ENCODE measurements at places on chromosomes 11 and 22.

DNA sequence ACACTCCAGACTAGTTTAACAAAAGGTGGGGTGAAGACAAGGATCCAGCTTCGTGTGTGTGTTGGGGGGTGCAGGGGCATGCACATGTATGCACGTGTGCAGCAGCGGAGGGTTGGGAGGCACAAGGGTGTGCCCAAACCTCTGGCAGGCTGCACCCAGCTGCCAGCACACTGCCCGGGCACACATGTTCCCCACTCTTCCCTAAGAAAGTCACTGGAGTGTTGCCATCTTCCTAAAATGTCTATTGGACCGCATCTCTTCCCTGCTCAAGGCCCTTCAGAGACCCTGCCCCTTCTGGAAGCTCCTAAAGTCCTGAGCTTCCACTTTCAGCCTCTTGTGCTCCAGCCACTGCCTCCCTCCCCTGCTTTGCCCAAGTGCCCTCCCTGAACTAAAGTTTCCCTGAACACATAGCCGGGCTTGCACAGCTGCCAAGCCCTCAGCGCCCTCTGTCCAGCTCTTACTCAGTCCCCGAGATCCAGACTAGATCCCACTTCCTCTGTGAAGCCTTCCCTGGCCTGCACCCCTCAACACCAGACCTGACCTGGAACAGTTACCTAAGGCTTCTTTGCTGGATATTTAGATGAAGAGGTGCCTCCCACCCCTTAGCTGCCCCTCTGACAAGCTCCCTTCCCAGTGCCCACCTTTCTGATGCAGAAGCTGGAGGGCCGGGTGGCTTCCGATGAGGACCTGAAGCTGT lies 6.0 kb downstream of the CFL1 start:
- DNase-seq: no peak

DNA sequence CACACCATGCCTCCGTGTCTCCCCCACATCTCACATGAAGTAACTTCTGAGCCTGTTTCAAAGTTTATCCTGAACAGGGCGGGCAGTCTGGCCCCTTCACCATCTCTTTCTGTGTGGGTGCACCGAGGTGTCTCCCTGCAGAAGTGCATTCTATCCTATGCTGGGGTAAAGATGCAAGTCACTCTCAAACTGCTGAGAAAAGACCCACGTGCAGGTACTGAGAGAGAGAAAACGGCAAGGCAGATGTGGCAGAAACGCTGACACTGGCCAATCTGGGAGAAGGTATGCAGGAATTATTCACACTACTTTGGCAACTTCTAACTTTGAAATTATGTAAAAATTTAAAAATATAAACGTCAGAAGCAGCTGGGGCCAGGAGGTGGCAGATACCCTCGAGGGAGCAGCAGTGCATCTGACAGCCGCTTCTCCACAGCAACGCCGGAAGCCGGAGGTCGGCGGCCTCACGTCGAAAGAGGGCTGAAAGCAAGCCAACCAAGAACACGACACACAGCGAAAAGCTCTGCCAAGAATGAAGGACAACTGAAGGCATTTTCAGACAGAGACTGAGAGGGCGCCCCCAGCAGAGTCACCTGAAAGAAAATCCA lies 34.2 kb upstream of the MOB2 start:
- no peak for DNase-seq

DNA sequence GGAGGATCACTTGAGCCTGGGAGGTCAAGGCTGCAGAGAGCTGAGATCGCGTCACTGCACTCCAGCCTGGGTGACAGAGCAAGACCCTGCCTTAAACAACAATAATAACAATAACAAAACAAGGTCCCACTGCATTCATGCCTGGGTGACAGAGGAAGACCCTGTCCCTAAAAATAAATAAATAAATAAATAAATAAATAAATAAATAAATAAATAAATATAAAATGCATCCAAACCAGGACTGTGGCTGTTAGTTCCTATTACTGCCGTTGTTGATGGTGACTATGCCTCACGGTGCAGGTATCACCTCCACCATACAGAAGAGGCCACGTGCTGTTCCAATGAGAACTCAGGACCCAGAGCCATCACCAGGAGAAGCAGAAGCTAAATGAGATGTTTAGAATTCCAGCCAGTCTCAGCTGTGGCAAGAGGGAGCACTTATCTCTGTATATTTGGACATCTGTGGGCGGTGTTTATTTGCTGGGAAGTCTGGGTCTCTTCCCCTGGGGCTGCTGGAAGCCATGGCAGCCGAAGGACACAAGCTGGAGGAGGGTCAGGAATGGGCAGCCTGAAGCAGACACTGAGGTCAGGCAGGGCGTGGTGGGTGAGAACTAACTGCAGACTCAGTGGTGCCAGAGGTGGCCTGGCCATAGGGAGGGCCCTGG lies 21.6 kb downstream of the C11orf86 start:
- no peak for DNase-seq

- no peak for DNase-seq
Measured at GRCh38 chr11:113723787-113724186, 17.7 kb upstream of the TMPRSS5 start.

DNA sequence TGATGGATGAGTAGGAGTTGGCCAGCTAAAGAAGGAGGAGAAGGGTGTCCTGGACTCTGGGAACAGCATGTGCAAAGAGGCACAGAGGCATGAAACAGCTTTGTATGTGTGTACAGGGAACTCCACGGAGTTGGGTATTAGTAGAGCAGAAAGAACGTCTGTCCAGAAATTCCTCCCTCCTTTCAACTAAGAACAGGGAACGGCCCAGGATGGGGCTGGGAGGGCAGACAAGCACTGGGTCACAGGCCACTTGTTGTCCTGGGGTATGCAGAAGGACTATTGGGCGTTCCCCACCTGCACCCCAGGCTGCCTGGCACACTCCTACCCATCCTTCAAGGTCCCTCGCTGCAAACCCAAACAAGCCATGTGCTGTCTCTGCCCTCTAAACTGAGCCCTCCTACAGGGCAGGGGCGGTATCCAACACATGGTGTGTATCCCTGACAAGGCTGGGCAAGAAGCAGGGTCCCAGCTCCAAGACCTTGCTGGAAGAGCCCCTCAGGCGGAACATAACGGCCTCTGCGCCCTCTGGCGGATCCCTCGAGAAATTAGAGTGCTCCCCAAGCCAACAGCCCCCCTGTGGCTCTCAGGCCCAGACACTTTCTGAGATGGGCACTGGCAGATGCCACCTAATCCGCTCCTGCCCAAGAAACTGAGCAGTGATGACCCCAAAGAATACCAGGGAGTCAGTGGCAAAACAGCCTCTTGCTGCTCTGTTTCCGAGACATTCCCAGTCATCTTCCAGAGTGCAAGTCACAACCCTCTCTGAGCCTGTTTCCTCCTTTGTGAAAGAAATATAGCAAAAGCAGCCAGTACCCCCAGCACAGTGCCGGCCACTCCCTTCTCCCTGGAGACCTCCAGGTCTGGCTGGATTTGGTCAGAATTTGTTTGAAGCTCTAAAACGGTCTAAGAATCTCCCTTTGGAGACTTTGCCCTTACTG lies 1.6 kb upstream of the ELFN2 start:
- DNase-seq: no peak

DNA sequence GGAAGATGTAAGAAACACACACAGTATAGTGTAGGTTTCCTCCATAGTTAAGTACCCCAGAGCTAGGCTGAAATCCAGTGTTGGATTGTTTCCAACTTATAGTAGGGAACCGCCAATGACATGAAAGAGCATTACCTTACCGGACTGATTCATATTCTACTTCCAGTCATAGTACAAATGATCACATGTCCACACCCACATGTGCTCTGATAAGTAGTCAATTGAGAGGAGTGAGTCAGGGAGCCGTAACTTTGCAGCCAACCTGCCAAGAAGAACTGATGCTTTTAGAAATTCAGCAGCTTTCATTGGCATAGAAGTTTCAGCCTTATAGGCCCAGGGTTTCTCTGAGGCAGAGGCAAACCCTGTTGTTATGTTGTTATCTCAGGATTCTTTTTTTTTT lies 240.6 kb downstream of the ETS1 start:
- DNase-seq: no peak

- DNase-seq: no peak
Measured at GRCh38 chr11:87878373-87878825, 296.8 kb downstream of the RAB38 start.

GRCh38 chr11:99670067-99670676 lies 649.4 kb downstream of the CNTN5 start:
- DNase-seq: no peak

GRCh38 chr11:72083414-72083813 lies 2.8 kb downstream of the LRRC51 start:
- no peak for DNase-seq

GRCh38 chr22:41815716-41816115 lies 15.2 kb downstream of the CCDC134 start:
- no peak for DNase-seq

DNA sequence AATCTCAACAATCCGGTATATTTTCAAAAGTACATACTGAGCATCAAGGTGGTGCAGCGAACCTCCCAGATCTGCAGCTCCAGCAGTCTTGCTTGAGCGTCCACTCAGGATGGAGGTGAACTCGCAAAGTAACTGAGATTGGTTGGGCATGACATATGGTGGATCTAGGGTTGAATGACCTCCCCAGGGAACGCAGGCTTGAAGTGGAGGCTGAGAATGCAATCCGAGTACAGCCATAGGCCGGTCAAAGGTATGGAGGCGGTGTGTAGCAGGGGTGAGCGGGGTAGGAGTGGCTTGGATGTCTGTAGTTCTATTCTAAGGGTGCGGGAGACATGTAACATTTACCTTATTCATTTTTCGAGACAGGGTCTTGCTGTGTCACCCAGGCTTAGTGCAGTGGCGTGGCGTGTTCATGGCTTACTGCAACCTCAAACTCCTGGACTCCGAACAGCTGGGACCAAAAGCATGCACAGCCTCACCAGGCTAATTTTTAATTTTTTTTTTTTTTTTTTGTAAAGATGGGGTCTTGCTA lies 631 bp upstream of the C22orf39 start:
- DNase-seq: peak; percentile 49

DNA sequence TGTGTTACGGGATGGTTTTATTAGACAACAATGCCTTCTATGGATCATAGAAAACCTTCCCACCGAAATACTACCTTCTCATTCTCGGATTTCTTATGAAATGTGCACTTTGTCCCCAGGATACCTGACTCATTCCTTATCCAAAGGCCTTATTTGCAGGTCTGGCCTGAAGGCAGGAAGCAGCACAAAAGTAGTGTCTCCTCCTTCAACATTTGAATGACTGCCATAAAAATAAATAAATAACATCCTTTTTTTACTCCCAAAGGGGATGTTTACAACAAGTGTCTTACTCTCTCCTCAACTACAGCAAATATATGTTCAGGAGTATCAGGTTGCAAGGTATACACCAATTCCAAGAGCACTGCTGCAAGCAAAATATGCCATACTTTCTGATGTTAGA lies 41.6 kb upstream of the PAK1 start:
- no peak for DNase-seq

DNA sequence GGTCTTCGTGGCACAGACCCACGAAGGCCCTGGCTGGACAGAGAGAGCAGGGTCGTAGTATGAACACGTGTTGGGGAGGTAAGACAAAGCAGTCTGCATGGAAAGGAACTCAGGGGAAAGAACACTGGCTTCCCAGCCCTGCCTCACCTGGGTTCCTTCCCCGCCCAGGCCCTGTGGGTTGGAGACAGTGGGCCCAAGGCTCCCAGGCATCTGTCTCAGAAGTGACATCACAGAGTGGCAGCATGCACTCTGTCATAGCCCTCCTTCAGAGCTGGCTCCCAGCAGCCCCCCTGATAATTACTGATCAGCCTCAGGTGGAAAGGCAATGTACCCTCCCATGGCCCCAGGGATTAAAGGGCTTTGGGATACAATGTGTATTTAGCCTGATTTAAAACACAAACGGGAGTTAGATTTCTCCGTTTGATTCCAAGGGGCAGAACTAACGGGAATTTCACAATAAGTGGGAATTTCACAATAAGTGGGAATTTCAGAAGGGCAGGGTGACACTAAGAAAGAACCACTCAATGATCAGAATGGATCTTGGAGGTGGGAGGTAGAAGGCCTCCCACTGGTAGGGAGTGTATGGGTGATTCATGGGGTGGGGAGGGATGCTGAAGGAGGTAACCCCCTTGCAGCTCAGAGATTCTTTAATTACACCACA lies 65.1 kb downstream of the SLC22A12 start:
- DNase-seq: no peak

GRCh38 chr11:119592642-119593041 lies 136.4 kb downstream of the NECTIN1 start:
- no peak for DNase-seq

GRCh38 chr11:33692013-33692504 lies 8.6 kb downstream of the C11orf91 start:
- DNase-seq: no peak

GRCh38 chr11:65586676-65587075 lies 8.9 kb downstream of the KCNK7 start:
- no peak for DNase-seq

DNA sequence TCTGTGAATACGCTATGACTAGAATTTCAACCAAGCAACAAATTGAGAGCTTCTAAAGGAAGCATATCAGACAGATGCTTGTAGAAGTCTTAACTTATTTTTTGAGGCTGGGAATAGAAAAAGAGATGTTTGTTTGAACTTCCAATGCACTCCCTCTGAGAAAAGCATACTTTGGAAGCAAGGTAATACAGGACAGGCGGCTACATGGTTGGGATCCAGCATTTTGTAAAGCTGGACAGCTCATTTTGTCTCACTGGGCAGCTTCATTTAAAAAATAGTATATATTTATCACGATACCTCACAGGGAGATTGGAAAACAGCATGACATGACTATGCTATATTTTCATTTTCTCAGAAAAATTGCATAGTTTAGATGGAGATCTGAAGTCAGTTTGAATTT lies 821.3 kb upstream of the API5 start:
- no peak for DNase-seq

GRCh38 chr11:116232364-116232828 lies 540.4 kb downstream of the BUD13 start:
- no peak for DNase-seq

- no peak for DNase-seq
Measured at GRCh38 chr22:43413826-43414225, 2.0 kb downstream of the MPPED1 start.

- no peak for DNase-seq
Measured at GRCh38 chr11:8584511-8584910, 9.5 kb downstream of the STK33 start.

- no peak for DNase-seq
Measured at GRCh38 chr11:123525511-123525918, 95.4 kb downstream of the GRAMD1B start.

GRCh38 chr11:85028329-85029101 lies 598.6 kb downstream of the DLG2 start:
- no peak for DNase-seq

GRCh38 chr11:48008951-48009270 lies 28.6 kb downstream of the PTPRJ start:
- no peak for DNase-seq

DNA sequence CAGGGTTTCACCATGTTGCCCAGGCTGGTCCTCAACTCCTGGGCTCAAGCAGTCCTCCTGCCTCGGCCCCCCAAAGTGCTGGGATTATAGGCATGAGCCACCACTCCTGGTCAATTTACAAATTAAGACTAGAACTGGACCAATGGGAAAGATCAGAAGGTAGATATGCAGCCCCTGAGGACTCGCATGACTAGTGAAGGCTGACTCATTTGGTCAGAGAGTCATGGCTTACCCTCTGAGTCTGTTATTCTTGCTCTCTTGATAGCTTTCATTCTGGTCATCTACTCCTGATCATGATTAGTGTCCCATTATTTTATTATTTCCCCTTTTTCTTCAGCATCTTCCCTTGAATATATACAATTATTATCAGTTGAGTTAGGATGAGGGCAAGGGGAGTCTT lies 2.7 kb upstream of the LDHAL6A start:
- no peak for DNase-seq

Data from frontal cortex (tissue), 4 donors.